Stimulated activated CD4-positive, alpha-beta T cell treated with anti-CD3 and anti-CD28 coated beads, TNF-alpha, amount 100 ng/mL, for 24 hours (primary cell): ENCODE measurements at places on chromosomes 4 and X.

GRCh38 chr4:34880246-34880645 is 1364.1 kb downstream of the ARAP2 start:
- no peak for DNase-seq

DNA sequence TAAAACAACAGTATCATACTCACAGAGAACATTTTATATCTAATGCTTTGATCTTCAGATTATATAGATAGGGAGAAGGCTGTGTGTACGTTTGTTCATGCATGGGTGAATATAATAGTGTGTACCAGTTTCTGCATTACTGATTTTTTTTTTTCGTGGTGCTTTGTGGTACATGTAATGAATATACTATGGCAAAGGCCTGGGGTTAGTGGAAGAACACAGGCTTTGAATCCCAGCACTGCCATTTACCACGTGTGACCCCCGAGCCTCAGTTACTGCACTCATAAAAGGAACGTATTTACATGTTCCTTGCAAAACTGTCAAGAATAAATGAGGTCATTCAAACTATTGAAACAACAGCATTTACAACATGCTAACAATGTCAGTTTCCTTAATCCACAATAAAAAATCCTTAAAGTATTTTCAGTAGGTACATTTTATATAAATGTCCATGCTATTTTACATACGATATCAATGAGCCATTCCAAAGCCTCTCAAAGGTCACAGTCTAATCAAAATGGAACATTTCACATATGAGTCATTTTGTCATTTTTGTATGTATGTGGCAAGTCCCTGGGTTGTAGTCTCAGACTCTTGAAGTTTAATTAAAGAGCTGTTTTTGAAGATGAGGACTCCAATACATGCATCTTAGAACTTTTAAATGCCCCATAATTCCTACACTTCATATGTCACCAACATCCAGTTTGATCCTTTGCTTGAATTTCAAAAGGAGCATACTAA is 242.8 kb downstream of the PPP3CA start:
- DNase-seq: no peak

DNA sequence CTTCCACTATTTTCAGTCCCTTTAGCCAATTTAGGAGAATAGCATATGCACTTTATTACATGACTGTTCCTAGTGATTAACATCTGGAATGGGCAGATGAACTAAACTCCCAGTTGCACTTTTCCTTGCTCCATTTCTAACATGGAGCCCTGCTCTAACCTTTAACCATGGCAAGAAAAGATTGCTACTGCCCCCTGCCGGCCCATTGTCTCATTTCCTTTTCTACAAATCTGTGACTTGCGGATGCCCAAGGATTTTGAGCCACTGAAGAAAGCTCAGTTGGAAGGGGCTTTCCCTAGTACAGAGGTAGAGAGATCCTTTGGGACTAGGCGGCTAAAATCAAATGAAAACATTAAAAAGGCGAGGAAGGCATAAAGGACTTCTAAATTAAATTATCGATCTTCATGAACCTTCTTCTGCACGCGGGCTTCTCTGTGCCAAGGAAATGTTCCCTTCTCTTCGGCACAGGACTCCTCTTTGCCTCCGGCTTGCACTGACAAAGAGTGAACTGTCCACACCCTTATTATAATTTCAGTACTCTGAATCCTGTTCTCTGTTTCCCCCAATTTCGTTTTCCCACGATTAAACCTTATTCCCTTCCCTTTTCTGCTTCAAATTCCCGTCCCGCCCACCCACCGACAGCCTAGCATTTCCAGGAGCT is 577 bp upstream of the GLRA2 start:
- peak; percentile 3 for DNase-seq

GRCh38 chr4:173091958-173092357 is 76.7 kb upstream of the GALNT7 start:
- DNase-seq: no peak

DNA sequence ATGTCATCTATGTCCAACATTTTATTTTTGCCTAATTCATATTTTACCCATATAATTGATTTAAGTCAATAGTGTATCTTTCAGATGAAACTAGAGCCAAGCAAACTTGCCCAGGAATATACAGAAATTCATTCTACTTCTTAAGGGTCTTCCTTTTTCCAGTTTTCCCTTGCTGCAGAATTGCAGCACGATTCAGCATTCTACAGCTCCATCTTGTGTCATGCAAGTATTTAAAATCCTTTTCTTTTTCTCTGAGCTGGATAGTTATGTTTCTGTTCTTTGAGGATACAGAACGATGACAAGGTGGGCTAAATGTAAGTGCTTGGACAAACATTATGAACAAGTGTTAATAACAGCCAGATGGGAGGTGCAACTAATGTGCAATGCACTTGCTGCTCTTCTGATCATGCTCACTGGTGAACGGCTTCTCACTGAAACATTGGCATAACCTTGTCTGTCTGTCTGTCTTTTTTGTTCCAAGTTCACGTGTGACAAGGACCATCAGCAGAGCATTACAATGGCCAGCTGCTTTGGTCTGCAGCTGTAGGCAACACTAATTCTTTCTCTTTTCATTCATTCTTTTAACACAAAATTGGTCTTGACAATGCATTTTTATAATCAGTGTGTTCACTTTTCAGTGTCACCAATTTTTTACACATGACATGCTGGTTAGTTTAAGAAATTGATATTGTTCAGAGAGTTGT is 1821.7 kb downstream of the ARAP2 start:
- DNase-seq: no peak

DNA sequence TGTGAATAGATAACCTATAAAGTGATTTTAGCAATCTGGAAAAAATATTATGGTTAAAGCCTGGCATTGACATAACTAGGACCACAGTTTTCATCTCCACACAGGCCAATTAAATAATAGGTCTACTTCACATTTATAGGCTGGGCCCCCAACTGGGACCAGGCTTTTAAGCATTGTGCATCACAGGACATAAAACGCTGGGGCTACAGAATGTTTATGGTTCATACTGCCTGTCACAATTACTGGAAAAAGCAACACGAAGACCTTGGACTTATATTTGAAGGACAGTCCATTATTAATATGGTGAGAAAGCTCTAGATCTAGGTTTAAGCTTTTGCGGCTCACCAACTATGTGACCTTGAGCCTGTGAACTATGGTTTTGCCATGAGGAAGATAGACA is 94.2 kb downstream of the MFAP3L start:
- no peak for DNase-seq

DNA sequence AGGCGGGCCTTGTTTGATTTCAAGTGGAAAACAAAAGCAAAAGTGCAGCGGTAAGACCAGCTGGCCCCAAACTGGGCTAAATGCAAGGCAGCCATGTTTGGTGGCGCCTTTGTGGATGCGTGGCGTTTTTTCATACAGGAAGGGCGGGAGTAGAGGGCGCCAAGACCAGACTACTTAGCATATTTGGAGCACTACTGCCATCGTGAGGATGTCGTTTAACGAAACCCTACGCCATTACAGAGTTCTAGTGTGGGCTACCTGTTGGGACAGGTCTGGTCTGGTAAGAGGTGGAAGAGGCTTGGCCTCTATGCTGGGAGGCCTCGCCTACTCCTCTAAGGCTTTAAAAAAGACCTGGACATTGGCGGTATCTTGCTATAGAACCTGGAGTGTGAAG is 230.7 kb upstream of the STK26 start:
- no peak for DNase-seq

GRCh38 chrX:110245011-110245410 is 72.9 kb downstream of the AMMECR1 start:
- DNase-seq: no peak

DNA sequence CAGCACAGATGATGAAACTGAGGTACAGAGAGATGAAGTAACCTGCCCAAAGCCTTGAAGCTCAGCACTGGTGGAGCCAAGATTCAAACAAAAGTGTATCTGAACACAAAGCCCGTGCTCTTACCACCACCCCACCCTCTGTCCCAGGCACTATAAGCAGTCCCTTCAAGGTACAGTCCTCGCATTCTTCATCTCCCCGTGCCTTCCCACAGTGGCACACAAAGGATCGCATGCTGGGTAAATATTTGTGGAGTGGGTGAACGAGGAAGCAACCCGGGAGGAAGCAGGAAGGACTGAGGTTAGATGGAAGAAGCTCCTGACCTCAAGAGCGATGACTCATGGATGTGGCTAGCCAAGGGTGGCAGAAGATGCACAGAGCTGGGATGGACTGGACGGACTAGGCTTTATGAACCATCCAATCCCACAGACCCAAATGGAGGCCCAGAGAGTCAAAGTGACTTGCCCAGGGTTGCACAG is 18.4 kb downstream of the IQSEC2 start:
- DNase-seq: no peak

- DNase-seq: no peak
Measured at GRCh38 chrX:110421500-110422455, 63.1 kb downstream of the RTL9 start.

DNA sequence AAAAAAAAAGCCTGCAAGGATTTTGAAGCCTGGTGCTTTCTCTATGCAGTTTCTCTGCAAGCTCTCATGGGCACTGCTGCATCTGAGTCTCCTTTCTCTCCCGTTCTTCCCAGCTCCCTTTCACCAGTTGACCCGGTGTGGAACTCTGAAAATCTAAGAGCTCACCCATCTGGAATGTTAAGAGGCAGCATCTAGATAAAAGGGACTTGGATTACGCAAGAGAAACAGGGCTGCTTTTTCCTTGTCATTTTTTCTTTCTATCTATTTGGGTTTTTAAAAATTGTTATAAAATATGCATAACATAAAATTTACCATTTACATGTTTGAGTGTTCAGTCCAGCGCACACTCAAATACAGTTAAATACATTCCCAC is 95.2 kb upstream of the RPS6KA3 start:
- no peak for DNase-seq

GRCh38 chr4:67700116-67700737 is 728 bp downstream of the UBA6 start:
- DNase-seq: no peak

DNA sequence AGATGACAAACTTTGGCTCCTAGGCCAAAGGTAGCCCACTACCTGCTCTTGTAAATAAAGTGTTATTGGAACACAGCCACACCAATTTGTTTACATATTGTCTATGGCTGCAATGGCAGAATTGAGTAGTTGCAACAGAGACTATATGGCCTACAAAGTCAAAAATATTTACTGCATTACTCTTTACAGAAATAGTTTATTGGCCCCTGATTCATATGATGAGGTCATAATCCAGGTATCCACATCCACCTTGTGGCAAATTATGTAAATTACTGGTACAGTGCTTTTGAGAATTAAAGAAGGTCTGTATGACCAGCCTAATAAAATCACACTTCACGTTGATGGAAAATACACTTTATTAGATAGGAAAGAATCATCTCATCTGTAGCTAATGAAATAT is 337.0 kb upstream of the DDX53 start:
- no peak for DNase-seq

GRCh38 chrX:2820136-2820771 is 8.5 kb upstream of the GYG2 start:
- no peak for DNase-seq

DNA sequence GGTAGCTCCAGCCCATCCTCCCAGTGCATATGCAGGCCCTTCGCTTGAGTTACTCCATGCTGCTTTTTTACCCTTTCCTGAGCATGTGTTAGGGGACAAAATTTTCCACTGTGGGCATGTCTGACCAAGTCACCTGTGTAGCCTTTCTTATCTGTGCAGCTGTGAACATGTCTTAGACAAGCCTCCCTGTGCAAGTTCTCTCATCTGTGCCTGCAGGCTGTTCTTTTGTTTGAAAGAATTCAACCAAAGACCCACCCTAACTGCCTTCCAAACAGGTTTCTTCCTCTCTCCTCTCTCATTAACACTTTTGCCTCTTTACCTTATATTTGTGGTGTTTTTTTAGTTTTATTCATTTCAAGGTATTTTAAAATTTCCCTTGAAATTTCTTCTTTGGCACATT is 53.2 kb upstream of the SPIN4 start:
- no peak for DNase-seq

DNA sequence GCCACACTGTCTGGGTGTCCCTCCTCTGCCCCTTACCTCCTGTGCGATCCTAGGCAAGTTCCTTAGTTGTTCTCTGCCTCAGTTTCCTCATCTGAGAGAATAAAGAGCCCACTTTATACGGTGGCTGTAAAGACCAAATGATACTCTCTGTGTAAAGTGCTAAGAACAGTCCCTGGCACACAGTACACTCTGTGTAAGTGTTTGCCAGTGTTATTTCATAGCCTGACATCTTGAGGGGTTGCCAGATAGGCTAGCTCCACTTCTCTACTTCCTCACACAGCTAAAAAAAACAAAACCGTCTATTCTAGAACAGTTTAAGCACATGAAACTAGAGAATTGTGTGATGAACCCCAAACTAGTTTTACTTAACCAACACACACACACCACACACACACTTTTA is 17.1 kb downstream of the SPON2 start:
- DNase-seq: no peak

GRCh38 chr4:142826503-142827241 is 19.4 kb downstream of the INPP4B start:
- DNase-seq: no peak

DNA sequence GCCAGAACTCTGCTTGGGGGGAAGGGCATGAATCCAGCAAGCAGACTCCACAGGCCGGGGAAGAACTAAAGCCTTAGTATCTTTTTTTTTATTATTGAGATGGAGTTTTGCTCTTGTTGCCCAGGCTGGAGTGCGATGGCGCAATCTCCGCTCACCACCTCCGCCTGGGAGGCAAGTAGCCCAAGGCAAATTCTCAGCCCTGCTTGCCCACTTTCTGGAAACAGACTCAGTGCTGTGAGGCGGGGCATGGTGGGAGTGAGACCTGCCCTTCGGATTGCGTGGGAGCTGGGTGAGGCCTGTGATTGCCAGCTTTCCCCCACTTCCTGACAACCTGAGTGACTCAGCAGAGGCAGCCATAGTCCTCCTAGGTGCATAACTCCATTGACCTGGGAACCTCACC is 348.8 kb downstream of the GASK1B start:
- DNase-seq: no peak

GRCh38 chrX:101973066-101973465 is 41.2 kb upstream of the ZMAT1 start:
- no peak for DNase-seq

DNA sequence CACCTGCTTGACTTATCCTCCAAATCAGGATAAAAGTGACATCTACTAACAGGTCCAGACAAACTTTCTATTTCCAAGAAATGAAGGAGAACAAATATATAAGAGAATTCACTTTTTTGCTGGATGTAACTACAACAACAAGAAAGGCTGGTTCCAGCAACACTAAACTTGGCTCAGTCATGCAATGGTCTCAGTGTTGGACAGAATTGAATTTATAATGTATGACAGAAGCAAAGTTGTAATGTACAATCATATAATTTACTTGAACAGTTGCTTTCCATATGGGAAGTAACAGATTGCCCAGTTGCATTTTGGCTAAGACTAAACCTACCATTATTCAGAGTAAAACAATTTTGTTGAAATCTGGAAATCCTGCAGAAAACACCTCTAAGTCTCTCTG is 183.3 kb upstream of the INTU start:
- no peak for DNase-seq
